ENCODE measurements at places on chromosomes 7 and 10.

GRCh38 chr7:24372961-24373955 lies 89.3 kb downstream of the NPY start:
- DNase-seq, result no peak

DNA sequence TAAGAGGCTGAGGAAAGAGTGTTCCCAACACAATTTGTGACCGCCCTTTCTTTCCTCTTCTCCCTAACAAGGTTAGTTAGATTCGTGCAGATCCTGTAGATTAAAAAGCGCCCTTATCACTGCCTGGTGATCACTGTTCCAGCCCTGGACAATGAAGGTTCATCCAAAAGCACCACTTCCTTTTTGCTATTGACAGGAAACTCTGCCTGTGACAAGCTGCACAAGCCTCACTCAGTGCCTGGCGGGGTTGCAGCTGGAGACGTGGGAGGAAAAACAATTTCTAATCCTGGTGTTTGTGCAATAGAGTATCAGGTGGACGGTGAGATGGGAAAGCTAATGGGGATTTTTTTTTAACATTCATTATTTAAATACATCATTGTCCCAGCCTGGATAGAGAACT lies 105.9 kb upstream of the CAV2 start:
- DNase-seq, result no peak

GRCh38 chr10:62045765-62046521 lies 144.4 kb downstream of the ARID5B start:
- no peak for DNase-seq

- DNase-seq, result no peak
Observed at GRCh38 chr7:12737836-12738235, 50.4 kb downstream of the ARL4A start.

GRCh38 chr7:18760046-18760445 lies 264.5 kb downstream of the HDAC9 start:
- no peak for DNase-seq
